Activated T-cell treated with anti-CD3 and anti-CD28 coated beads, Interleukin-2, amount 50 U/mL, for 48 hours (primary cell): ENCODE measurements at places on chromosomes 4 and X.

DNA sequence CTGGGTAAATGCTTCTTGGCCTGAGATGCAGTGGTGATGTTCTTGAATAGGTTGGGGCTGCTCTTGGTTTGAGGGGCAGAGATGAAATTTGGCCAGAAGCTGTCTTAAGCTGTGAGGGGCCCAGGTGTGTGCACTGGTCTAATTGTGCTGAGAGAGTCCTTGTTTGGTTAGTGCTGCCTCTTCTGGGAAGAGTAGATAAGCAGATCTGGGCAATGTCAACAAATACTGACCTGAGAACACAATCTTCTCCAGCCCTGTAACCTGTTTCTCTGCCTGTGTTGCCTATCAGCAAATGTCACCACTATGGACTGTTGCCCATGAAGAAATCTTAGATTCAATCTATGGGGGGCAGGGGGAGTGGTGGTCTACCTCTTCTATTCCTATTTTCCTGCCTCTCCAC, 17.2 kb upstream of the USP27X start:
- no peak for DNase-seq

DNA sequence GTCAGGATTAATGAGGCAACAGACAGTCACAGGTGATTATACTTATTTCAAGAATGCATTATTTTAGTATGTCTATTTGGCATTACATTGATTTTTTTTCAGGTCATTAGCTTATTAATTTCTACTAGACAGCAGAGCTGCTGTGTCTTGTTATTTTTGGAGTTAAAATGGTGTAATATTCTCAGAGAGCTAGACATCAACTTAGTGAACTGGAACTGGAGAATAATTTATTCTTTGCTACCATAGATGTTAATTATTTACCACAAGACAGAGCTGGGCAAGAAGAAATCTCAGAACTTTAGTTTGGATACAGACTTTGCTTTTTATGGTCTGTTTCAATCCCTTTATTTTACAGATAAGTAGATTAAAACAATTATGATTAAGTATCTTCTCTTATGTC, 10.2 kb upstream of the HPGD start:
- no peak for DNase-seq

GRCh38 chrX:86724277-86724676, 576.0 kb downstream of the DACH2 start:
- DNase-seq, result no peak

GRCh38 chr4:3527914-3528876, 4.0 kb downstream of the LRPAP1 start:
- no peak for DNase-seq

- no peak for DNase-seq
Observed at GRCh38 chrX:55029291-55029690, 1.5 kb downstream of the ALAS2 start.

DNA sequence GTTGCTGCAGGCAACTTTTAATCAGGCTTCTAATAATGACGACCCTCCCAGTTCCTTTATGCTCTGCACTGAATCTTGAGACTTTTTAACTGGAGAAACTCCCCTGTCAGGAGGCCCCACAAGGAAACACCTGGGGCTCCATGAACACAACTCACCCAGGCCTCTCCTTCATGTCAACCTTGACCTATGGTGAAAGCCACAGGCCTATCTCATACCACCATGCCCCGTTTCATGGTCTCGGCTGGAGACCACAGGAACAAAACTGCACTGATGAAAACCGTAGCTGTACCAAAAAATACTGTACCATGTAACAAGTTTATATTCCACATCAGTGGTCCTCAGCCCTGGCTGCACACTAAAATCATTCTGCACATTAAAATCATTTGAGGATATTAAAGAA, 57.0 kb downstream of the ZNF827 start:
- DNase-seq, result no peak

DNA sequence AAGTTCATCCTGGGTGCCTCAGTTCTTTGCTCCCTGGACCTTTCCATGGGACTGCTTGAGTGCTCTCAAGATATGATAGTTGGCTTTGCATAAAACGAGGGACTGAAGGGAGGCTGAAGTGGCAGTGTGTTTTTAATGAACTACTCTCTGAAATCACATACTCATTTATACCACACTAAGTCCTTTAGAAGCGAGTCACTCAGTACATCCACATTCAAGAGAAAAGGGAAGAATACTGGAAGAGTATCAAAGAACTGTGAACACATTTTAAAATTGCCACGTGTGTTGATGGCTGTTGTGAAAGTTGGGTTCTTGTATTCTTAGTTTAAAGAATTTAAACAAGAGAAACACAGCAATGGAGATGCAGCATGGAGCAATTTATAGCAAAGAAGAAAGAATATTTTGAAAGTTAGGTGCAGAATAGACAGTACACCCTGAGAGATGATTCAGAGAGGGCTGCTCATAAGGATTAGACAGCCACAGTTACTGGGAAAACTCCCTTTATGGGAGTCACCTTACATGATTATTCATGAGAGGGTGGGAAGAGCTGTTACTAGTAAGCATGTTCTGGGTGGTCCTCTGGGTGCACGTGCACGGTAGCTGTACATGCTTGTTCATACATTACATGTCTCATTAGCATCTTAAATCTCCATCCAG, 380.7 kb downstream of the ADGRL3 start:
- DNase-seq, result no peak

GRCh38 chr4:85669204-85669603, 194.3 kb downstream of the ARHGAP24 start:
- DNase-seq, result no peak
